ENCODE measurements at places on chromosomes 5 and 9.

GRCh38 chr9:136341042-136341655, 13.8 kb downstream of the GPSM1 start:
- no peak for DNase-seq

DNA sequence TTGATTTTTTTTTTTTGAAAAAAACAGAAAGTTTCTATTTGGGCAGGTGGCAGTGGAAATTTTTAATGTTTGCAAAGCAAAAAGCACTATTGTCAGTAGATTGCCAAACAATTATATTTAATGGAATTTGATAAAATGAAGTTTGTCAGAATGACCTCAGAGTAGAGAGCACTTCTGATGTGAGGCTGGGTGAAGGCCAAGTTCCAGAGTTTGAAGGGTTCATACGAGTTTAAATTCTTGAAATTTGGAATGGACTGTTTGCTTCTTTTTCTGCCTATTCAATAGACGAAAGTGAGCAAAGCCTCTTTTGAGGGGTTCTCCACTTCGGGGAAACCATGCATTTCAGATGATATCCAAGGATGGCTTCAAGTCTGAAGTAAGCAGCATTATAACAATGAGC, 7.4 kb downstream of the SHC3 start:
- no peak for DNase-seq

DNA sequence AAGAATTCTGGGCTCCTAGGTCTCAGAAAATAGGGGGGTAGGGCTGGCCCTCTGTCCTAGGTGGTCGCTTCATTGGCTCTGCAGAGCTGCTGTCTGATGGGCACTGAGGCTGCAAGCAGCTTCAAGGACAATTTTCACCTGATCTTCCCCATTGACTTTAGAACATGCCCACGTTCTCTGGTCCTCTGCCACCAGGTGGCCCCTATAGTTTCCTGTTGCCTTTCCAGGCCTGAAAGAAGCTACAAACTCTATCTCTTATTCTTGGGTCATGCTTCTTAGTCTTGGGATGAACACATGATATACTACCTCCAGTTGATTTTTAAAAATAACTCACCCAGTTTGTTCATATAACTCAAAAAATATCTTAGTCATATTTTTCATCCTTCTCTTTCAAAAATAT, 26.3 kb downstream of the SPZ1 start:
- no peak for DNase-seq

DNA sequence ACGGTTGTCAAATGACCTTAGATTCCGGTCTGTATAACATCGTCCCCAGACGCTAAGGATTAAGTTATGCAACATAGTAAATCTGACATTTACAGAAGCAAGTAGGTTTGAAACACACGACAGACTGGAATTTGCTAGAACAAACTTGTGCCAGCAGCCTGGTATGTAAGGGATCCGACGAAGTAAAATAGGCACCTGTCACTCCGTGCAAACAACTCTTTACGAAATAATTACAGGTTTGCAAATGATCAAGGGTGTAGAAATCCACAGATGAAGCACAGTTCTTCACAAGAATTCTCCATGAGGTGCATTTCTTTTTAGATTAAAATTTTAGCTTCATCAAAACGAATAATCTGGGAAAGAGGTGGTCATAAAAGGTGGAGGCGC, 508 bp downstream of the MOCS2 start:
- DNase-seq = no peak

DNA sequence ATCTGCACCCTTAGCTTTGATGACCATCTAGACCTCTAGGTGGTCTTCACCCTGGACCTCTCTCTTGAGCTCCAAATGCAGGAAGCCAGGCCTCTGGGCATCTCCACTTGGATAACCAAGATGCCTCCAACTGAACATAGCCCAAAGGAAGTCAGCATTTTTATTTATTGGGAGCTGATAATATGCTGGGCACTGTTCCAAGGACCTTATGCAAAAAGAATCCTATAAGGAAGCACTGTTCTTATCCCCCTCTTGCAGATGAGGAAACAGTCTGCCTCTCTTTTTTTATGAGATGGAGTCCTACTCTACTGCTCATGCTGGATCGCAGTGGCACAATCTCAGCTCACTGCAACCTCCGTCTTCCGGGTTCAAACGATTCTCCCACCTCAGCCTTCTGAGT, 219.9 kb downstream of the CDK5RAP2 start:
- no peak for DNase-seq

All from AG04449 (cell line).